ENCODE measurements at places on chromosomes 4 and X.

DNA sequence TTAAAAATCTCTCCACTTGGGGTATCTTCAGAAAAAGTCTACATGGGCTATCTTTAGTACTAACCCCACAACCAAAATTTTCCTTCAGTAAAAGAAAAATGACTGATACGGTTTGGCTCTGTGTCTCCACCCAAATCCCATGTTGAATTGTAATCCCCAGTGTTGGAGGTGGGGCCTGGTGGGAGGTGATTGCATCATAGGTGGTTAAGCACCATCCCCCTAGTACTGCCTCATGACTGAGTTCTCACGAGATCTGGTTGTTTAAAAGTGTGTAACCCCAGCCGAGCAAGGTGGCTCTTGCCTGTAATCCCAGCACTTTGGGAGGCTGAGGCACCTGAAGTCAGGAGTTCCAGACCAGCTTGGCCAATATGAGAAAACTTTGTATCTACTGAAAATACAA, 66.8 kb downstream of the USP46 start:
- peak; percentile 12 for DNase-seq

DNA sequence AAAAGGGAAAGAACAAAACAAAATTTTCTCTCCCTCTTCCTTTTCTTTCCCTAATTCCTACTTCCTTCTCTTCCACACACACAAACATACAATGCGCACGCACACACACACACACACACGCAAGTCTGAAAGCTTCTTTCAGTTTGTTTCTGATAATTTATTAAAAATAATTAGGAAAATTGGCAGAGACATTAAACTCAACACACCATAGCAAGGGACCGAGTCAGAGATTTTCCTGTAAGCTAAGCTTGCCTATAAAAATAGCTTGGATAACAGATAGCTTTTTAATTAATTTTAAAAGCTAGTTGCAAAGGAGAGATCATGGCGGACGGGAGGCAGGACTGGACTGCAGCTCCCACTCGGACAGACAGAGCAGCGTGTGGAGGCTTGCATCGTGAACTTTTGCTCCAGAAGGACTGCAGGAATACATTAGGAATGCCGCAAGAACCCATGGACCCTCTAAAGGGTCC, 92.6 kb upstream of the MAPK10 start:
- DNase-seq, result no peak

- no peak for DNase-seq
These were observed 59.9 kb upstream of the AP1S2 start for GRCh38 chrX:15914486-15914885.

DNA sequence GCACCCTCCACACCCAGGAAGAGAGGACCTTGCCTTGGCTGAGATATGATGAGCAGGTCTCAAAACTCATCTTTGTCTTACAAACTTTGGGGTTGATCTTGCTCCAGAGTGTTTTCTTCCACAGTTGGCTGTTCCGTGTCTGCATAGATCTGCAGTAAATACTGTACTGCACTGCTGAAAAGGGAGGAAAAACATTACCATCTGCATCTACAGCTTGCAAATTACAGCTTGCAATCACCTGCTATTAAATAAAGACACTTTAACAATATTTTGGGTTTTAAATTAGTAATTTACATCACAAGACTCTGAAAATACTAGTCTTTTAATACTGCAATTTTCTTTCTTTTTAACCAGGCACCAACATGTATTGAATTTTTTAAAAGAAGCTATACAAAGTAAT, 499.5 kb downstream of the STIM2 start:
- no peak for DNase-seq

GRCh38 chr4:144313370-144313769, 172.9 kb upstream of the GYPA start:
- DNase-seq, result no peak

- DNase-seq, result no peak
These were observed 23.7 kb downstream of the DOK7 start for GRCh38 chr4:3486541-3487540.

GRCh38 chr4:54542540-54543041, 115.2 kb upstream of the KIT start:
- DNase-seq, result no peak

- DNase-seq, result no peak
These were observed 51.4 kb downstream of the PPP2R2C start for GRCh38 chr4:6420972-6421371.

DNA sequence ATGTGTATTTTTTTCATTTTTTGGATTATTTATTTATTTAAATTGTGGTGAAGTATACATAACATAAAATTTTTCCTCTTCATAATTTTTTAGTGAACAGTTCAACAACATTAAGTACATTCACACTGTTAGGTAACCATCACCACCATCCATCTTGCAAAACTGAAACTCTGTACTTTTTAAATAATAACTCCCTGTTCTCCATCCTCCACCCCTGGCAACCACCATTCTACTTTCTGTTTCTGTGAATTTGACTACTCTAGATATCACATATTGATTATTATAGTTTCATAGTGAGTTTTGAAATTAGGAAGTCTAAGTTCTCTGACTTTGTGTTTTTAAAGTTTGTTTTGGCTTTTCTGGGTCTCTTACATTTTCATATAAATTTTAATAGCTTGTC, 89.3 kb upstream of the STX18 start:
- DNase-seq, result no peak

DNA sequence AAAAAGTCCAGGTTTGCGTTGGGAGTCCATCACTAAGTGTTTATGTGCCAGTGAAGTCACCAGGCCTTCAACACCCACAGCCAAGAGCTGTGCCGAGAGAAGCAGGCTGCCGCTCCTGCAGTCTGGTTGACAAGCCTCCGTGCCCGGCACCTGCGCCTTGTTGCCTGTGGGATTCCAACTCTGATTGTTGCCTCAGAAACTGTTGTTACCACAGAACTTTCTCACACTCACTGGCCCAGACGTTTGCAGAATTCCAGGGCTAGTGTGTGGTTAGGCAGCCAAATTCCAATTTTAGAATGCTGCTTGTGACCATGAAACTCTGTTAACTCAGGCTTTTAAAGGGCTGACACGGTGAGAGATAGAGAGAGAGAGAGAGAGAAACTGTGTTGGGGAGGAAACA, 119.5 kb upstream of the LIMCH1 start:
- peak; percentile 72 for DNase-seq
